ENCODE measurements at places on chromosomes 1 and 21.
A peak's percentile ranks its signal among the peaks of the same experiment; 100 is the strongest.

DNA sequence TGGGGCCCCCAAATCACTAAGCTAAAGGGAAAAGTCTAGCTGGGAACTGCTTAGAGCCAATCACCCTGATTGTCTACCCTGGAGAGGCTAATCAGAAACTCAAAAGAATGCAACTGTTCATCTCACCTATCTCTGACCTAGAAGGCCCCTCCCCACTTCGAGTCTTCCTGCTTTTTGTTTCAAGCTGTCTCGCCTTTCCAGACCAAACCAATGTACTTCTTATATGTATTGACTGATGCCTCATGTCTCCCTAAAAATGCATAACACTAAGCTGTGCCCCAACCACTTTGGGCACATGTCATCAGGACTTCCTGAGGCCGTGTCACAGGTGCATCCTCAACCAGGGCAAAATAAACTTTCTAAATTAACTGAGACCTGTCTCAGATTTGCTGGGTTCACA, 209.5 kb downstream of the APP start:
- H3K27ac ChIP-seq, result no peak overlapping the region
- H3K27me3 ChIP-seq, result no peaks in the 10 kb centered on the region
- DNase-seq, result no peak
- H3K36me3 ChIP-seq, result no peaks in the 10 kb centered on the region
- no peaks in the 10 kb centered on the region for H3K4me1 ChIP-seq
- H3K4me3 ChIP-seq, result no peak overlapping the region

- peaks cover 37% of the 10 kb centered on the region for H3K4me1 ChIP-seq
- DNase-seq, result no peak
- no peak overlapping the region for H3K4me3 ChIP-seq
- H3K27me3 ChIP-seq, result no peaks in the 10 kb centered on the region
- peaks cover 26% of the 10 kb centered on the region for H3K36me3 ChIP-seq
These were observed 14.1 kb downstream of the PDXK start for GRCh38 chr21:43733060-43733459.

DNA sequence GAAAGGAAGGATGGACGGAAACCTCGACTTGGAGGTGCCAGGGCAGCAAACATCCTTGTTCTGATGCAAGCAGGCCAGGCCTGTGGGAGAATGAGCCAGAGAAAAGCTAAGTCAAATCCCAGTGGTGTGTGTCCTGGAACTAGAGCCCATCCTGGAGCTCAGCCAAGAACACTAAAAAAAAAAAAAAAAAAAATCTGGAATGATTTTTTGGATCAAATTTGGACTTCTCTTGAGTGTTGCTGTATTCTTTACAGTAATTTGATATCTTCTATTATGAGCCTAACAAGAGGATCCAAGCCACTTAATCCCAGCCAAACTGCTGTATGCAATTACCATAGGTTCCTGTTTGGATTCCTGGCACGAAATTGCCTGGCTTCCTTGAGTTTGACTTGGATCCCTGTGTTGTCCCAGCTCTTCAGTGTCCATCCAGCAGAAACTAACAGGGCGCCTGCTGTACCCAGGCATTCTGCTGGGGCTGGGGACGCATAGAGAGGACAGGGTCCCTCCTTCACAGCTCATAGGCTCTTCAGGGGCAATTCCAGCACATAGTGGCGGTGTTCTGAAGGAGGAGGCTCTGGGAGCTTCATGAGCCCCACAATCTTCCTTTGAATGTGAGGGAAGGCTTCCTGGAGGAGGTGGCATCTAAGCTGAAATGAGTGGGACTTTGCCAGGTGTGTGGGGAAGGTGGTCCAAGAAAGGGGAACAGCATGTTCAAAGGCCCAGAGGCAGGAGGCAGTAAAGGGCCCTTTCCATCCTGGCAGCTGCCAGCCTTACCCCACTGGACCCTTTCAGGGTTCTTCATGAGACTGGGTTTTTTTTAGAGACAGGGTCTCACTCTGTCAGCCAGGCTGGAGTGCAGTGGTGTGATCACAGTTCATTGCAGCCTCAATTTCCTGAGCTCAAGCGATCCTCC, 24.7 kb downstream of the EPHX1 start:
- H3K27ac ChIP-seq, result no peak overlapping the region
- no peak overlapping the region for H3K4me3 ChIP-seq
- H3K36me3 ChIP-seq, result no peaks in the 10 kb centered on the region
- no peaks in the 10 kb centered on the region for H3K4me1 ChIP-seq

GRCh38 chr1:71657891-71658679, 577.2 kb upstream of the ZRANB2 start:
- H3K4me3 ChIP-seq, result no peak overlapping the region
- H3K27ac ChIP-seq, result no peak overlapping the region
- no peaks in the 10 kb centered on the region for H3K36me3 ChIP-seq

DNA sequence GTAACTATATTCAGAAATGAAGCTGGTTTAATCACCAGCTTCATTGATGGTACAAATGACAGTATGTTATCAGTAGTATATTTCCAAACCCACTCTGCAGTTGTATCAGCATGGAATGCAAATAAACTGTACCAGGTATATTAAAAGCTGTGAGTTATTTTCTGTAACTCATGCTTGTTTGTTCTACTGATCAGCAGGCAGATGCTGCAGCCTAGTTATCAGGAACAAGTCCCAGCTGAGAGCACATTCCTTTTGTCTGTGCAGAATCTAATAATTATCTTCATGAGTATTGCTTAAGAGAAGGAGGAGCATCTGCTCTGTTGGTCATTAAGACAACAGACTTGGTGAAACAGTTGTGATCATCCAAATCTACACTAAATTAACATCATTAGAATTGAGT, 1331.1 kb downstream of the MRPL39 start:
- H3K36me3 ChIP-seq, result no peaks in the 10 kb centered on the region
- no peak for DNase-seq
- H3K27me3 ChIP-seq, result peaks cover 2% of the 10 kb centered on the region
- no peaks in the 10 kb centered on the region for H3K4me1 ChIP-seq

GRCh38 chr1:239997515-239998311, 94.0 kb upstream of the FMN2 start:
- DNase-seq, result no peak
- H3K4me3 ChIP-seq, result no peak overlapping the region
- no peaks in the 10 kb centered on the region for H3K36me3 ChIP-seq
- H3K4me1 ChIP-seq, result no peaks in the 10 kb centered on the region

DNA sequence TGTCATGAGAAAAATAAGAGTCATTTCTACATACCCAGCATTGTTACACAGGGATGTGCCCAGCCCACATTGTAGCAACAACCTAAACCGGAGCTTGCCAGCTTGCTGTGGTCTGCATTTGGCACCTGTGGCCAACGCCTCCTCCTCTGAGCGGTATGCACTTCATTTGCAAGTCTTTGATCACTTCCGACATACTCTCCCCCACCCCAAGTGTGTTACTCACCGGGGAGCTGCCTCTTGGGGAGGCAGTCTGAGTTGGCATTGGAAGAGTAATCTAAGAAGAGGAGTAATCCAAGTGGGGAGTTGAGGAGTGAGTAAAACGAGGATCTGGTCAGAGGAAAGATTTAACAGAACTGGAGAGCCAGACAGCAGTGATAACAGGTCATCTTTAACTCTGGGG, 3.8 kb downstream of the BCL9 start:
- H3K4me1 ChIP-seq, result peaks cover 20% of the 10 kb centered on the region
- peaks cover 7% of the 10 kb centered on the region for H3K36me3 ChIP-seq
- peaks cover 4% of the 10 kb centered on the region for H3K27me3 ChIP-seq
- DNase-seq, result peak; percentile 67
- H3K4me3 ChIP-seq, result peak overlapping the region; percentile 50

DNA sequence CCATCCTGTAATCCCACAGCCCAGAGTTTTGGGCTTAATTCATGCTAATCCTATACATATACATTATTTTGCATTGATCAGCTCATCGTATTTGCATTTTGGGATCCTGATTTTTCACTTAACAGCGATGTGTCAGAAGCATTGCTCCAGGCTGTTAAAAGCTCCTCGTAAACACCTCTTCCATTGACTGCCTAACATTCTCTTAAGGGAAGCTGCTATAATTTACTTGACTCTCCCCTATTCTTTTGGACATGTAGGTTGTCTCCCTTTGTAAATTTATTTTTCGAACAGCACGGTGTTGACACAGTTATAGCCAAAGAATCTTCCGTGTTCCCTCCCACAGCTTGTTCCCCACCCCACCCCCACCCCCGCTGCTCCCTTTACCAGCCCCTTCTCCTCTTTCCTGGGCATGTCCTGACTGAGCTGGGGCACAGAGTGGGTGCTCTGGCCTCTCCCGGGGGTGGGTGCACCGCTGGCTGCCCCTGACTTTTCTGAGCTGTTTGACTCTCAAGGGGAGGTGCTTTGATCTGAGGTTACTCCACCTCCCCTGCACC, 22.8 kb downstream of the LDLRAP1 start:
- peaks cover 7% of the 10 kb centered on the region for H3K27me3 ChIP-seq
- H3K4me1 ChIP-seq, result peaks cover 52% of the 10 kb centered on the region
- no peak for DNase-seq
- peaks cover 10% of the 10 kb centered on the region for H3K36me3 ChIP-seq
- H3K27ac ChIP-seq, result no peak overlapping the region
- no peak overlapping the region for H3K4me3 ChIP-seq

DNA sequence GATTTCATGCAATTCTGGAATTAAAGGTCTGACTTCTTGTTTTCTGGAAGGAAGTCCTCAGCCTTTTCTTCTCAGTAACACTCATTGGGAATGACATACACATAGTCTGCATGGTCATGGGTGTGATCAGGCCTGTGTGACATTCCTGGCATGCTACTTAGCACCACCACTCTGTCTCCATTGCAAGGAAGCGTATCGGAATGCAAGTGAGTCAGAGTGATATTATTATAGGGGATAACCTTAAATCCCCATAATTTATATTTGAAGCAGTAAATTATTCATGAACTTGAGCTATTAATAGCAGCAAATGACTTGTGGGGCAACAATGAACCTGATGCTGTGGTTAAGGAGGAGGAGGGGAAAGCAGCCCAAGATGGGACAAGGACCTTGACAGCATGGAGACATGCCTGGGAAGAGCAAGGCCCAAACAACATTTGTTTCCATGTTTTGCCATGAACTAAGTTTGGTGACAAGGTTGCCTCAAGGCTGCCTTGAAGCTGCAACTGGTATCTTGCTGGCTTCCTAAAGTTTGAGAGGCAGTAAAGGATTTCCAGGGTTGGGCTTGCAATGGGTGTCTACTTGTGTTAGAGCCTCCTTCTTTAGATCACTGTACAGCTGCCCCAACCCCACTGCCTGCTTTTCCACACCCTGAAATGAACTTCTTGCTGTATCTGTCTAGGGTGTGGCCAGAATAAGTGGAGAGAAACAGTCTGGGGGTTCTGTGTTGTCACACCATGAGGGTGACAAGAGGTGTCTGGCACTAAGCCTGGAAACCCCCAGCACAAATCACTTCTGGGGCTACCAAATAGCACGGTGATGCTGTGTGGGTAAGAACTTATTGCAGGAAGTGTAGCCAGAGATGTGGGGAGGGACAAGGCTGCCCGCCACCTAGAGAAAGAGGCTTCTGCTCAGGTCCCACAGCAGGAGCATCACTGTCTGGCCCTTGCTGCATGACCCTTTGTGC, 4.6 kb downstream of the MAB21L3 start:
- no peaks in the 10 kb centered on the region for H3K36me3 ChIP-seq
- H3K4me1 ChIP-seq, result no peaks in the 10 kb centered on the region
- H3K27ac ChIP-seq, result no peak overlapping the region
- H3K27me3 ChIP-seq, result no peaks in the 10 kb centered on the region
- no peak overlapping the region for H3K4me3 ChIP-seq
- no peak for DNase-seq

DNA sequence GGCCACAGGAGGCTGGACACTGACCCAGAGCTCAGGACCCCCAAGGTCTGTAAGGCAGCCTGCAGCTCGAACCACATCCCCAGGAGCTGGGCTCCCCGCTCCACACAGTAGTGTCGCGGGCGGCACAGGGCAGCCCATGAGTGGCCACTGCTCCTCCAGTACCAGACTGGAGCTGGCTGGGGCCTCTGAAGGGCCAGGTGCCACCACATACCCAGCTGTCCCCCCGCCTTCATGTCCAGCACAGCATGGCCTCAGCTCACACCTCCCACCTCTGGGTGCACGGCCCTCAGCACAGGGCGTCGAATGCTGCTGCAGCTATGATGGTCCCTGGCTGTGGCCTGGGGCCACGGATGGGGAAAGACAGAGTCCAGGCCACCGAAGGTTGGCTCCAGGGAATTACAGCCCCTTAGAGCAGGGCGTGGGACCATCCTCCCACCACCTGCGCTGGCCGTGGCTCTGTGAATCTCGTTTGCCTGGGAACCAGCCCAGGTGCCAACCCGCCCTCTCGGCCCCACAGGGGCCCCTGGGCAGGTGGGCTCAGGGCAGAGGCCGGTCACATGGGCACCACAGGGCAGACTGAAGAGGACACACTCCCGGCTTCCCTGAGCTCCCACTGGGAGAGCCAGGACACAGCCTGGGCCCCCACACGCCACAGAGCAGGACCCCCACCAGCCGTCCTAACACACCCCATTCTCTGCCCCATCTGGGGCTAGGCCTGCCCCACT, 2.1 kb upstream of the TNFRSF4 start:
- H3K36me3 ChIP-seq, result peaks cover 33% of the 10 kb centered on the region
- DNase-seq, result no peak
- H3K4me3 ChIP-seq, result peak overlapping the region; percentile 86
- no peaks in the 10 kb centered on the region for H3K27me3 ChIP-seq
- H3K27ac ChIP-seq, result peak overlapping the region; percentile 99

- H3K4me3 ChIP-seq, result no peak overlapping the region
- peaks cover 5% of the 10 kb centered on the region for H3K27me3 ChIP-seq
- no peak for DNase-seq
- peaks cover 6% of the 10 kb centered on the region for H3K4me1 ChIP-seq
These were observed 37.3 kb upstream of the SYT14 start for GRCh38 chr1:209900734-209901133.

GRCh38 chr1:156786640-156787039, 19.3 kb downstream of the PRCC start:
- no peak for DNase-seq
- H3K27ac ChIP-seq, result no peak overlapping the region
- H3K4me3 ChIP-seq, result no peak overlapping the region
- H3K27me3 ChIP-seq, result no peaks in the 10 kb centered on the region
- H3K4me1 ChIP-seq, result peaks cover 11% of the 10 kb centered on the region

DNA sequence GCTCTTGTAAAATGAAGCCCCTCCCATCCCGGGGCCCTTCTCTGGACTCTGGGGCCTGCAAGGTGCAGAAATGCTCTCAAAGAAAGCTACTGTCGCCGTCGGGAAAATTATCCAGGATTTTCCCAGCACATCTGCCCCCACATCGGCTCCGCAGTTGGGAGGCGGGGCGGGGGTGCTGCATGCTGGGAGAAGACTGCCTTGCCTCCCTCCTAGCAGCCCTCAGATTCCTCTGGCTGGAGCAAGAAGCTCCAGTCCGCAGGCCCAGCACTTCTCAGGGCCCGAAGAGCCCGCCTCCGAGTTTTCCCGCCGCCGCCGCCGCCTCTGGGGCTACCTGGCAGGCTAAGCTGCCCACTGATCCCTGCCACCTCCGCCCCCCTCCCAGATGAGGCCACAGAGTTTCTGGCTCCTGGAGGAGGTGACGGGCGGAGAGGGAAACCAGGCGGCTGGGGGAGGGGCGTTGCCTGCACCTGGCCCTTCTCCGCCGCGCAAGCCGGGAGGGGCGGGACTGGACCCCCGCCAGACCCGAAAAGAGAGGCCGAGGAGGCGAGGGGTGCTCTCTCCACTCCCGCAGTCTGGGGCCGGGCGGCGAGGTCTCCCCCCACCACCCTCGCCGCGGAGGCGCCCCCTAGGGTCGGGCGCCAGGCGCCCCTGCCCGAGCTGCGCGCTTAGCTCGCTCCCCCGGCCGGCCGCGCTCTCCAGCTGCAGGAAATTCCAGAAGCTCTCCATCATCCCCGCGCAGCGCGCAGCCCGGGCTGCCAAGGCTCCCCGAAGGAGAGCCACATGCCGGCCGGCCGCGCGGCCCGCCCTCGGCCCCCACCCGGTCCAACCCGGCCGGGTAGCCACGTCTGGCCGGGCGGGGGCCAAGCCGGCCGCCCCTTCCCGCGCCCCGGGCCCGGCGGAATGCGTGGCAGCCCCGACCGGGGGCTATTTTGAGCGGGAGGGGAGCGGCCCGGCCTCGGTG, 28.8 kb downstream of the AHDC1 start:
- no peak overlapping the region for H3K27ac ChIP-seq
- H3K4me1 ChIP-seq, result peaks cover 15% of the 10 kb centered on the region
- H3K36me3 ChIP-seq, result peaks cover 3% of the 10 kb centered on the region
- H3K27me3 ChIP-seq, result peaks cover 25% of the 10 kb centered on the region
